GM18507 (cell line): ENCODE measurements at places on chromosomes 1 and 21.

DNA sequence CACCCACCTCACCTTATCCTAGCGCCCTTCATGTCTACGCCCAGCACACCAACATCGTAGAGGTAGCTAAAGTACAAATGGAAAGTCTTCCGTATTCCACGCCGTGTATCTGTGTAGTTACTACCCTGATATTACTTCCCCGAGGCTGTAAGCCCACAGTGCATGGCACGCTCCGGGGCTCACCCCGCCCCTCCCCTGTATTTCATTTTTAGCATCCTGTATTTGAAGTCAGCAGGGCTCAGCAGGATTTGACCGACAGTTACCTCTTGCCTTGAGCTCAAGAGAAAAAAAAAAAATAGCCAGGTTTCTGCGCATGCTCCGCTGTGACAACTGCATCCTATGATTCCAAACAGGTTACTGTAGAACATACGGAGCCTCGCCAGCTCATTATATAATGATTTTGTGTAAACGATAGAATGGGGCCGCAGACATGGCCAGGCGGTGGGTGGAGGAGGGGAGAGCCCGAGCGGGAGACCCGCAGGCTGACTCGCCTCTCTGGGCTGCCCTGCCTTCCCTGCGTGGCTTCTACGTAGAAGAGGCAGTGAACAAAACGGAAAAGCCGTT is 1.3 kb downstream of the ABCG1 start:
- no peak for DNase-seq

- no peak for DNase-seq
Measured at GRCh38 chr1:197519741-197520334, 251.8 kb downstream of the CRB1 start.

GRCh38 chr1:150961756-150962155 is 12.9 kb downstream of the CERS2 start:
- DNase-seq: no peak

DNA sequence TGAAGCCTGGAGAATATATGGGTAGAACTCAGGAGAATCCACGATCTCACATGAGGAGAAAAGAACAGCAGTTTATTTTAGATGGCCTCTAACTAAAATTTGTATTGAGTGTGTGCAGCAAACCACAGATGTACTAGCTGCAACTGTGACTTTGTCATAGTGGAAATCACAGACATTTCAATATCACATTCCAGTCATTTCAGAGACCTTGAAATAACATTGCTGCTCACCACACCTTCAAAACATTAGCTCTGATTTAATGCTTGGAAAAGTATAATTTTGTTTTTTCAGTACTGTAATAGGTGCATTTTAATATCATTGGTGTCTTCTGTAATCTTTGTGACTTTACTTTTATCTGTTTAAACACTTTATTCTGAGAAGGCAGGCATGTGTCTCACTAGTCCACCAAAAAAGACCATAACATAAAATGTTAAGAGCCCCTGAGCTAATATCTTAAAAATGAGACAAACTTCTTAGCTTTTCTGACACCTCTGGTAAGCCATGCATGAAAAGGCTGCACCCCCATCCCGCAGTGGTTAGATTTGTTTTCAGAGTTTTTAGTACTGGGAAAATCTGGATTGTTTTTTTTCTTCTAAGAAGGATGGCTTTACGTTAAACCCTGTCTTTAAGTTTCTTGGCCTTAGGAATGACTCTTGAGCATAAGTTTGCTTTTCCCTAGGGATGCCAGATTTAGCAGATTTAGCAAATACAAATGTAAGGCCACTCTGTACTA is 30.1 kb downstream of the KCNJ15 start:
- DNase-seq: no peak

- DNase-seq: no peak
Measured at GRCh38 chr1:42420911-42421585, 34.8 kb downstream of the ZMYND12 start.

DNA sequence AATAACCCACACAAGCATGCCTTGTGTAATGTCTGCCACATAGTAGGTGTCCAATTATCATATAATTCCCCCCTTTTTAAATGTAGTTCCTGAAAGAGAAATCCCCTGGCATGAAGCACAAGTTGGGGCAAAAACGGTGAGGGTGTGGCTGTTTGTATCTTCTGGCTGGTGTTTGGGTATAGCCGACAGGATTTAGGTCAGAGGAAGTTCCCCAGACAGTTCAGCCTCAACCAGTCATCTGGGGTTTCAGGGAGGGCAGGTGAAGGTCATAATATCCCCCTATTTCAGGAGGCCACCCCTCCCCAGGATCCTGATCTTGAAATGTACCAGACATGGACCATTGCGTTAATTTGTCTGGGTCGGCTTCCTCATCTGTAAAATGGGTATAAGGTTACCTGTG is 29.1 kb upstream of the JUN start:
- DNase-seq: no peak

- DNase-seq: no peak
Measured at GRCh38 chr21:35791541-35792325, 268.6 kb downstream of the SETD4 start.

DNA sequence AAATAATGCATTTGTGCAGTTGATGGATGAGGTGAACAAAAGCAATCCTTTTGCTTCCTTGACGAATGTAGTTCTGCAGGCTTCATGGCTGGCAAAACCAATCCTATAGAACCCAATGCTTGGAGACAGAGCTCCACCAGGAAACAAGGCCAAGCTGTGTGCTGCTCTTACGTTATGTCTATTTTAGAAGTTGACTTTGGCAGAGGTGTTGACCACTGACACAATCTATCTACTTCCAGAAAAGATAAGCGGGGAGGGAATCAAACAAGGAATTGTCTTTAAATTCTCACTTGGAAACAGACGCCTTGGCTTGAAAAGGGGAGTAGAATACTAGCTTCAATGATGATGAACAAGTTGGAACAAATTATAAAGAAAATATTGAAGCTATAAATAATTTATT is 211.2 kb downstream of the SETD4 start:
- DNase-seq: no peak

- DNase-seq: no peak
Measured at GRCh38 chr1:182113879-182114626, 52.5 kb upstream of the ZNF648 start.

DNA sequence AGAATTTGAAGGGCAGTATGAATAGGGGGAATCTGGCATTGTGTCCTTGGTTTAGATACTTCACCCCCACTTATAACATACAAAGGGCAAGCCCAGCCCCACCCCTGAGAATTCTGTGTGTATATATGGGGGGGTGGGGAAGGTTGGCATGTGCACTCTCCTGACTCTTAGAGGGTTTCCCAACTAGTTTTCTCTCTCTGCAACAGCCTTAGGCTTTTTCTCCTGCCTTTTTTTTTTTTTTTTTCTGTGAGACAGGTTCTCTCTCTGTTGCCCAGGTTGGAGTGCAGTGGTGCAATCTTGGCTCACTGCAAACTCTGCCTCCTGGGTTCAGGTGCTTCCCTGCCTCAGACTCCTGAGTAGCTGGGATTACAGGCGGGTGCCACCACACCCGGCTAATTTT is 2.9 kb upstream of the ZBED6 start:
- no peak for DNase-seq

- DNase-seq: no peak
Measured at GRCh38 chr1:168531615-168532345, 12.0 kb downstream of the XCL2 start.

GRCh38 chr1:50453266-50453665 is 30.0 kb upstream of the DMRTA2 start:
- DNase-seq: no peak

DNA sequence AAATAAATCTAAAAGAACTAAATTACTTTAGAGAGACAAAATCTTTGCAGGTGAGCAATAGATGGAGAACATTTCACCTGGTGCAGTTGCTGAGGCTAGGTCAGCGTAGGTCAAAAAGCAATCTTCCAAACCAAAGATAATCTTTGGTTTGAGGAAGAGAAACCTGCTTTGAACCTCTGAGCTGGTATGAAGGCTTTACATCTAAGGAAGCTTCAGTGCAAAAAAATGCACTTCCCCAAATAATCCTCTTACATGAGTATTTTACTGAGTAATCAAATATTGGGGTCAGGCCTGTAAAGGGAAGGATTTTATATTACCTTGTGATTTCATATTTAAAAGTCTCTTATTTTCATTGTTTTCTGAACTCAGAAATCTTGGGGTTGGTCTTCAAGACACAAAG is 223.6 kb downstream of the SRGAP2C start:
- DNase-seq: no peak

DNA sequence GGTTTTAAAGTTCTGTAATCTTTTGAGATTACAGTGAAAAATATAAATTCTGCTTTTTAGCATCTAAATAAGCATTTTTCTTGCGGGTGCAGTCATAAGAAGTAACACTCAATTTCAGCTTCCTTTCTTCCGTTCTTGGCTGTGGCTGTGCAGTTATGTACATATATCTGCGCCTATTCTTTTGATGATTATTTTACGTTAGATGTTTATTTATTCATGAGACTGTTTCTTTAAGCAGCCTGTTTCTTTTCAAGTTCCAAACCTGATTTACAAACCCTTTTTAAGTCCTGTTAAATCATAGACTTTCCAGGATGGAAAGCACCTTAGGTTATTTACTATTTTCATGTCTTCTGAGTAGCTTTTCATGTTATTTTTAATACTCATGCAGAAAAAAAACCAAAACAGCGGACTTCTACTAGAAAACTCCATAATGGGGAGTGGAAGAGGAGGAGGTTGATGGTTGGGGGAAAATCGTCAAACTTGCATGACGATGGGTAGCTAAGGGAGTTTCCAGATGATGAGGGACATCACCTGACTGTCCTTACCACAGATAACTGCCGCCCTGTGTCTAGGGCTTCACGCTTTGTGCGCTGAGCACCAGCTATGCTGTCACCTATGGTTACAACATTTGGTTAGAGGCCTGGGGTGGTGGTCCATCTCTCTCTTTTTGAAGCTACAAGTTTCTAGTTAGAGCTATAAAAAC is 2.6 kb downstream of the PRDM2 start:
- DNase-seq: peak; percentile 39

GRCh38 chr1:159838715-159839114 is 12.0 kb downstream of the SLAMF8 start:
- DNase-seq: no peak

DNA sequence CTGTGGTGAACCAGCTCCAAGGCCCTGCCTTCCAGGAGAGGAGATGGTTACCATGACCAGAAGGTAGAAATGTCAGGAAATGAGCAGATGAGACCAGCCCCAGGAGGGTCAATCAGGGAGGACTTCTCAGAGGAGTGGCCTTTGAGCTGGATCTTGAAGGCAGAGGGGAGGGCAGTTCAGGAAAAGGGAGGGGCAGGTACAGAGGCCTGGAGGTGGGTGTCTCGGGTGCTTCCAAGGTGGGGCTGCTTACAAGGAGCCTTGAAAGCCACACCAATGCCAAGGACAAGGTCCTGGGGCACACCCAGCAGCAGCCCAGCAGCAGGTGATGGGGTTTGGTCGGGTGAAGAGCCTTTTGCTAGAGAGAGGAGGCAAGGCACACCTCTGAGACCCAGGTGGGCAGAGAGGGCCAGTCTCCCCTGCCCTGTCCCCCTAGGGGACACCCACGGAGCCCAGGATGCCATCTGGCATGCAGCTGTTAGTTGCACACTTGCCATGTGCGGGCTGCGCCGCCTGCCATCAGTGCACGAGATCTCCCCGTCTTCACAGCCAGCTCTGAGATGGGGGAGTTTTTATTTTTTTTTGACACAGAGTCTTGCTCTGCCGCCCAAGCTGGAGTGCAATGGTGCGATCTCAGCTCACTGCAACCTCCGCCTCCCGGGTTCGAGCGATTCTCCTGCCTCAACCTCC is 18.5 kb downstream of the SLC66A1 start:
- no peak for DNase-seq

GRCh38 chr1:178271471-178271870 is 177.6 kb downstream of the RASAL2 start:
- DNase-seq: no peak

DNA sequence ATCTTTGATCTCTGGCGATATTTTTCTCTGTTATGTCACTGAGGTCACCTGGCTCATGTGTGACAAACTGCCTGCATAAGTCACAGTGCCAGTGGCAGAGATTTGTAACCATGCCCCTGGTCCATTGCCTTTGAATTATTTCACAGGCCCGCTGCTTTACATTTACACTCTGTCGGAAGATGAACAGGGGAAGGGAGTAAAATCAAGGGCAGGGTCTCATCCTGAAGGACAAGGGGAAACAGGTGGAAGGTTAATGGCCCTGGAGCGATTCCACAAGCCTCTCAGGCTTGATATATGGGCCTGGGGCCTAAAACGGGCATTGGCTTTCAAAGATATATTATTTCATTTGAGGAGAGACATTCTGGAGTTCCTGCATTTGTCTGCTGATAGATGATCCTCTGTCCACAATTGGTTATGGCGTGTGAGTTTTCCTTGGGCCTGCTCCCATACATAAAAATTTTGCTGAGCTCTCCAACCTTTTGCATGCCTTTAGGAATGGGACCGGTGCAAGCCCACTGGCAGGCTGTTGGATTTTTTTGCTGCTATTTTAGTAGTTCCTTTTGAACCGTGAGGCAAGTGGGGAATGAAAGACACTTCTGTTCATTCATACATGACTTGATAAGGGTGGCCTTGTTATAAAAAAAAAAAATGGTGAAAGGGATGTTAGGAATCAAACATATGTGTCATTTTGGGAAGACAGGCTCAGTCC is 51.9 kb downstream of the NR5A2 start:
- no peak for DNase-seq

GRCh38 chr1:67339623-67340343 is 32.1 kb downstream of the IL12RB2 start:
- no peak for DNase-seq

DNA sequence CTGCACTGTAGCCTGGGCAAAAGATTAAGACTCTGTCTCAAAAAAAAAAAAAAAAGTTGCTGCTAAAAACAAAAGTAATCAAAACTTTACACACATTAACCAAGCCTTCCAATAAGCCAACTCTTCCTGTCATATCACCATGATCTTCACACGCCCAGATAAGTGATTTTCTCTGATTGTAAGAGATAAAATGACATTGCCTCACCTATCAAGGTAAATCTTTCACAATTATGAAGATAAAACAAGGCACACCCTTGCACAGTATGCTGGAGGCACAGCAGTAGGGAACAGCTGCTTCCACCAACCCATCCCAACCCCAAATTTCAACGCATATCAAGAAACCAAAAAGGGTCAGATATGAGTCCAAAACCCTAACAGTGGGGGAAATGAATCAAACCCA is 8.8 kb upstream of the TIAM1 start:
- no peak for DNase-seq
